ENCODE measurements at places on chromosomes 2 and 18. TPM values are rescaled to one million over a fixed set of nuclear protein-coding genes. Genes with fewer than 3 reads are reported as not detected.

DNA sequence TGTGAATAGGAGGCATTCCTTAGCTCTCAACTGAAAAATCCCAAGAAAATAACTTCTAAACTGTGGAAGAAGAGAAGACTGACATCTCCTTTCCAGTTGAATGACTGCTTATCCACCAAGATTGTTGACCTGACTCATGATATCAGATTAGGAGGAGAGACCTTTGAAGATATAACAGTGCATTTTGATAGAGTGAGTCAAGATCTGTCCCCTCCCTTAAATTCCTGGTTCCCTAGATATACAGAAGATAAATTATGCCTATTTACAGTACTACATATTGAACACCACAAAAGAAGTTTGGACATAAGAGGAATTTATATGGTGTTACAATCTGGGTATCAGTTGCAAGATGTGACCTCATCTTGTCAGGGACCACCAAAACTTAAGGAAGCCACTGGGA lies 285.3 kb upstream of the ZSWIM2 start:
- H3K4me1 ChIP-seq = no peaks in the 10 kb centered on the region
- no peak overlapping the region for H3K4me3 ChIP-seq
- no peaks in the 10 kb centered on the region for H3K36me3 ChIP-seq
- no peak for DNase-seq

GRCh38 chr2:15316370-15316814 lies 244.7 kb downstream of the NBAS start:
- no peaks in the 10 kb centered on the region for H3K27me3 ChIP-seq
- peak overlapping the region; percentile 18 for H3K27ac ChIP-seq
- peak; percentile 44 for DNase-seq
- H3K4me3 ChIP-seq = no peak overlapping the region

DNA sequence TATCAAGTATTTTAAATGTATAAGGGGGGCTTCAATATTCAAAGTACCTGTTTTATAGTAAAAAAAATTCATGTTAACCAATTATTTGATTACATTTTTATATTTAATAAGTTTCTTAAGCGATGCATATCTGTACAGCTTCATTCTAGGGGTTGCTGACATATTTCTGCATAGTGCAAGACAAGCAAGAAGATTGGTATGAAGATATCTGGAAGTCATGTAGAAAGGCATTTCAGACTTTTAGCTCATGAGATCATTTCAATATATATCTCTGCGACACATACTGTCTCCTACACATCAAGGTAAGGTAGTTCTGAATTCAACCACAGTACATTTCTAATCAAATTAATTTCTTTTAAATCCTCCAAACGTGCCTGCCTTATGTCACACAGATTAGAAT lies 73.1 kb downstream of the MEMO1 start:
- peaks cover 9% of the 10 kb centered on the region for H3K4me1 ChIP-seq
- no peak overlapping the region for H3K27ac ChIP-seq
- no peaks in the 10 kb centered on the region for H3K36me3 ChIP-seq
- no peak overlapping the region for H3K4me3 ChIP-seq

DNA sequence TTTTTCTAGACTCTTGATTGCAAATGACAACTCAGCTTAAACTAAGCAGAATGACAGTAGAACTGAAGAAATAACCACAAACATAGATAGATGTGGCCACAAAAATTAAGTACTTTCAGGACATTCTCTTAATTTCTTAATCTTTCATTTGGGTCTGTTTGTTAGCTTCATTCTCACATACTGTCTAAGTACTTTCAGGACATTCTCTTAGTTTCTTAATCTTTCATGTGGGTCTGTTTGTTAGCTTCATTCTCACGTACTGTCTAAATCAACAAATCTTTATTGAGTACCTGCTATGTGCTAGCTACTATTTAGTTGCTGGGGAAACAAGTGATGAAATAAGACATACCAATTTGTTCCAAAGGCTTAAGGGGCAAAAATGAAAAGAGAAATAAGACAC lies 35.1 kb downstream of the FAM117B start:
- H3K27ac ChIP-seq = peak overlapping the region; percentile 81
- peaks cover 19% of the 10 kb centered on the region for H3K36me3 ChIP-seq
- no peaks in the 10 kb centered on the region for H3K27me3 ChIP-seq
- peaks cover 79% of the 10 kb centered on the region for H3K4me1 ChIP-seq
- no peak for DNase-seq
- H3K4me3 ChIP-seq = peak overlapping the region; percentile 60

- no peaks in the 10 kb centered on the region for H3K4me1 ChIP-seq
- no peak for DNase-seq
- no peak overlapping the region for H3K4me3 ChIP-seq
- H3K27ac ChIP-seq = no peak overlapping the region
Observed at GRCh38 chr2:28096421-28096820, 205.9 kb downstream of the BABAM2 start.

- H3K36me3 ChIP-seq = peaks cover 13% of the 10 kb centered on the region
- no peaks in the 10 kb centered on the region for H3K27me3 ChIP-seq
- no peak overlapping the region for H3K4me3 ChIP-seq
- no peak overlapping the region for H3K27ac ChIP-seq
Observed at GRCh38 chr2:178418426-178418825, 32.5 kb downstream of the PRKRA start.

- no peak overlapping the region for H3K4me3 ChIP-seq
- H3K36me3 ChIP-seq = no peaks in the 10 kb centered on the region
- H3K27me3 ChIP-seq = no peaks in the 10 kb centered on the region
- no peak overlapping the region for H3K27ac ChIP-seq
- peak; percentile 8 for DNase-seq
- H3K4me1 ChIP-seq = no peaks in the 10 kb centered on the region
Observed at GRCh38 chr18:45571714-45572113, 43.6 kb upstream of the SLC14A2 start.

- no peaks in the 10 kb centered on the region for H3K36me3 ChIP-seq
- no peak overlapping the region for H3K4me3 ChIP-seq
- H3K27ac ChIP-seq = no peak overlapping the region
Observed at GRCh38 chr2:52311862-52312261, 1279.9 kb upstream of the NRXN1 start.

GRCh38 chr2:86047575-86048382 lies 57.9 kb downstream of the POLR1A start:
- H3K4me1 ChIP-seq = no peaks in the 10 kb centered on the region
- DNase-seq = no peak
- H3K4me3 ChIP-seq = no peak overlapping the region
- peaks cover 38% of the 10 kb centered on the region for H3K36me3 ChIP-seq

DNA sequence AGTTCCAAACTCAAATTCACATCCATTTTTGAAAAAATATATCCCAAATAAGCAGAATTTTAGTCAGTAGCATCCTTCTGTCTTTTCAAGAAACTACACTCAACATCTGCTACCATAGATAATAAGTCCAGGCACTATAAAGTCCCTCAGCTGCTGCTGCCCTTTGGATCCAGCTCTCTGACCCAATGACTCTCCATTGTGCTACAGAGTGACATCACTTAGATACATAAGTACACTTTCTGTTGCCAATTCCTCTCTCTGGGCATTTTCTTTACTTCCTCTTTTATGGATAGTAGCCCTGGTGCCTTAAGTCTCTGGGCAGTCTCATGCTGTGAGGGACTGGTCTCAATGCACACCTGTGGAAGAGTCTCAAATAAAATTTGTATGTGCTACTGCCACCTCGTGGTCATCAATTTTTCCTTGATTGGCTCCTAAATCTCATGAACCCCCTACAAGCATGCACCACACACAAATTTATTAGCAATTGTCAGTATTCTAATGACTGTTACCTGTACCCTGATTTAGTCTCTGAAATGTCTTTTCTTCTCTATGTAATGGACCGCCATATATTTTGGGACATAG lies 219.2 kb downstream of the LRP1B start:
- no peak overlapping the region for H3K27ac ChIP-seq
- DNase-seq = peak; percentile 14
- H3K4me1 ChIP-seq = no peaks in the 10 kb centered on the region
- no peak overlapping the region for H3K4me3 ChIP-seq
- H3K27me3 ChIP-seq = no peaks in the 10 kb centered on the region
- H3K36me3 ChIP-seq = no peaks in the 10 kb centered on the region

DNA sequence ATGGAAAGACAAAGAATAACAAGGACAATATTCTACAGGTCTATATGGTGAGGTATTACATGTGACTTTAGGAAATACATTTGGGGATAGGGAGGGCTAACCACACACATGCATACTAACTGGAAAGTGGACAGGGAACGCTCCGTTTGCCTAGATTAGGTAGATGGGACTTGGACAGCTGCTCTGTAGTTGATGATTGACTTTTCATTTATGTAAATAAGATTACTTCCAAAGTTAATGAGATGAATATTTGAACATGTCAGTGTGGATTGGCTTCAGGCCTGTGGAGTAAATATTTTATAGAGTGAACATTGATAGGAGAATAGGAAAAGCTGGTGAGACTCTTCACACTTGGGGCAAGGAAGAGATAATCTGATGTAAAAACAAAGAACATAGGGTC lies 142.0 kb downstream of the NCK2 start:
- H3K4me3 ChIP-seq = no peak overlapping the region
- H3K27me3 ChIP-seq = no peaks in the 10 kb centered on the region
- H3K27ac ChIP-seq = peak overlapping the region; percentile 71
- peaks cover 78% of the 10 kb centered on the region for H3K36me3 ChIP-seq
- DNase-seq = no peak

DNA sequence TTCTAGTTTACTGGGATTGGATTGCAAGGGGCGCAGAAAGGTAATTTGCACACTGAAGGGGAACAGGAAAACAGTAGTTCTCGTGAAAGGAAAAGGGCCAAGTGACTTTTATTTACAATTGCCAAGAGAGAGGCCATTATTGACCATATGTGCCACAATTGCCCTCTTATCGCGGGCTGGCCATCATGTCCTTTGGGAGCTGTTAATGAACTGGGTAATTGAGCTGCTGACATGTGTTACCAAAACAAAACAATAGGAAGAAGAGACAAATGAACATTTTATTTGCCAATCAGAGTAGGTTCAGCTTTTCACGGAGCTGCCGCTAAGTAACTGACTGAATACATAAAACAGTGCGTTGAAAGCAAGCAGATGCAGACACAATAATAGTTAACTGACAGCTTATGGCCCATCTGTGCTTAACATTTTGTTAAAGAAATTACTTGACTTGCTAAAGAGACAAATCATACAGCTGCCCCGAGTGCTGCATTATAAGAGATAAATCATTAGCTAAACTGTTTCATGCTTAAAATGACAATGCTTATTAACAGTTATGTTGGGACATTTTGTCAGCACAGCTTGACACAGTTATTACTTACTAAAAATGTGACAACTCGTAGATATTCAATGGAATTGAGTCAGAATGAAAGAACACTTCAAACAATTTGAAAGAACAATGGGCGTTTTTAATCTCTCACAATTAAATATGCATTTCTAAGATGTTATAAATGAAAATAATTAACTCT lies 57.5 kb downstream of the PAX3 start:
- H3K36me3 ChIP-seq = no peaks in the 10 kb centered on the region
- peaks cover 30% of the 10 kb centered on the region for H3K27me3 ChIP-seq
- DNase-seq = no peak
- no peak overlapping the region for H3K4me3 ChIP-seq
- H3K4me1 ChIP-seq = no peaks in the 10 kb centered on the region

- no peak for DNase-seq
- no peak overlapping the region for H3K27ac ChIP-seq
- no peak overlapping the region for H3K4me3 ChIP-seq
- no peaks in the 10 kb centered on the region for H3K4me1 ChIP-seq
Observed at GRCh38 chr2:120840795-120841487, 105.3 kb downstream of the GLI2 start.

DNA sequence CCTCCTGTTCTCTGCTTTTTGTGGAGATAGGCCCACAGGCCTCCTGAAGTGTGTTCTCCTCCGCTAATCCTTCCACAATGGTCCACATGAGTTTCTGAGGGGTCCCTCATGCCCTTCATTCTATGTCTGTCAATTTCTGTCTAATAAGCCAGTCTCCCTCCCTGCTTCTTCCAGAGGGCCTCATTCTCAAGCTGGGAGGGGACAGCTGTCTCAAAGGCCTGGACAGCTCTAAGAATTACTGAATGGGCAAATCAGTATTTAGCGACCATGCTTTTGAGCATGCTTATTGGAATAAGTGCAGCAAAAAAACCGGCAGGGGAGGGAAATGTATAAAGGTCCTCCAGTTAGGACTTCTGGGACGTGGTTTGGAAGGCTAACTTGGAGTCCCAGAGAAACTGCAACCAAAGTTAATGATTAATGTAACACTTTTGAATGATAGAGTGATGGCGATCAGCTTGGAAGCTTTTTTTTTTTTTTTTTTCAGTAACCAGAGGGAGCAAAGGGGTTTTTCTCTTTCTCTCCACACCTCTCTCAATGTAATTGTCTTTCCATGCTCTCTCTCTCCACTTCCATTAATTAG lies 890.7 kb upstream of the POU3F3 start:
- DNase-seq = no peak
- H3K36me3 ChIP-seq = no peaks in the 10 kb centered on the region
- no peaks in the 10 kb centered on the region for H3K27me3 ChIP-seq

DNA sequence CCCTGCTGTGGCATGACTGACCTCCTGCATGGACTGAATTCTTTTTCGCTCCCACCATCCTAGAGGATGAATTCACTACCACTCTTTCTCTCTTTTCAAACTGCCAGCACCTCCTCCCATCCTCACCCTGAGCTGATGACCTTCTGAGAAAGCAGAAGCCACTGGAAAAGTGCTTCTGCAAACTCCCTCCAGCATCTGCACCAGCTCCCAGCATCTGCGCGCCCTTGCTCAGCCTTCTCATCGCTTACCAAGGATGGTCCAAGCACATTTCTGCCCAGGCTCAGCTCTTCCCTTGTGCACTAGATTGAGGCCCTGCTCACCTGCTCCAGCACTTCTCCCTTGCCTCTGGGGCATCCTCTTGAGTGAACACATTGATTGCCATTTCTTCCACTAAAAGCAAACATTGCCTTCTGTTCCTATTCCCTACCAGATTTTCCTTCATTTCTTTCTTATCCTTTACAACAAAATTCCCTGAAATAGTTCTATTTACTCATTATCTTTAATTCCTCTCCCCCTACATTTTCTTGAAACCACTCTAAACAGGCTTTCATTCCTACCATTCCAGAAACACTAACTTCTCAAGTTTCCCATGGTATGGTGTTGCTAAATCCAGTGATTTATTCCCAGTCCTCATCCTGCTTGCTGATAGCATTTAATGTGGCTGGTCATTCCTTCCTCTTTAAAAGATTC lies 42.7 kb upstream of the IL1RL1 start:
- H3K27me3 ChIP-seq = peaks cover 5% of the 10 kb centered on the region
- H3K4me1 ChIP-seq = peaks cover 26% of the 10 kb centered on the region
- H3K27ac ChIP-seq = no peak overlapping the region
- no peak for DNase-seq
- no peak overlapping the region for H3K4me3 ChIP-seq
- H3K36me3 ChIP-seq = no peaks in the 10 kb centered on the region

Gene ATG9A
- total RNA-seq = 58.7 TPM

Gene COL6A3
- total RNA-seq = 4.1 TPM
